ENCODE measurements at places on chromosomes 11 and 22.

DNA sequence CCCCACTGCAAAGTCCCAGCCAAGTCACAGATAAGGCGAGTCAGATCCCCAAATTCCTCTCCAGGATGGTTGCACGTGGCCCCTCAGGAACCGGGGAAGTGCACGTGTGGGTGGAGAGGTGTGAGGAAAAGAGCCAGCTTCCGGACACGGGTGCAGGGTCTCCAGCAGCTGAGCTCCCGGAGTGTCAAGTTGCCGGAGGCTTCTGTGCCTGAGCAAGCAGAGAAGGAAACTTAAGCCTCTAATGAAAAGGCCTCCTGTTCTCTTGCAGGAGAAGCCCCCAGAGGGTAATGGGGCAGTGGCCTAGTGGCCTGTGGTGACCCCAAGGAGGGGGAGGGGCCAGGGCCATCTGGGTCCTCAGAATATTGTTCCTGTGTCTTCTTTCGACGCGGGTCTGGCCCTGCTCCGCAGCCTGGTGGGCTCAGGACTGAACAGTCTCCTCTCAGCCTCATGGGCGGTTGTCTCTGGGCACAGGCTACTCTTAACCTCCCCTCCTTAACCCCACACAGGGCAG, 147.9 kb downstream of the FEZ1 start:
- no peak for DNase-seq

- DNase-seq = no peak
These were observed 19.1 kb downstream of the MGAT3 start for GRCh38 chr22:39475902-39476301.

- DNase-seq = no peak
These were observed 1.7 kb downstream of the SMTN start for GRCh38 chr22:31082606-31083376.

- no peak for DNase-seq
These were observed 2.9 kb downstream of the TST start for GRCh38 chr22:37016134-37016910.

DNA sequence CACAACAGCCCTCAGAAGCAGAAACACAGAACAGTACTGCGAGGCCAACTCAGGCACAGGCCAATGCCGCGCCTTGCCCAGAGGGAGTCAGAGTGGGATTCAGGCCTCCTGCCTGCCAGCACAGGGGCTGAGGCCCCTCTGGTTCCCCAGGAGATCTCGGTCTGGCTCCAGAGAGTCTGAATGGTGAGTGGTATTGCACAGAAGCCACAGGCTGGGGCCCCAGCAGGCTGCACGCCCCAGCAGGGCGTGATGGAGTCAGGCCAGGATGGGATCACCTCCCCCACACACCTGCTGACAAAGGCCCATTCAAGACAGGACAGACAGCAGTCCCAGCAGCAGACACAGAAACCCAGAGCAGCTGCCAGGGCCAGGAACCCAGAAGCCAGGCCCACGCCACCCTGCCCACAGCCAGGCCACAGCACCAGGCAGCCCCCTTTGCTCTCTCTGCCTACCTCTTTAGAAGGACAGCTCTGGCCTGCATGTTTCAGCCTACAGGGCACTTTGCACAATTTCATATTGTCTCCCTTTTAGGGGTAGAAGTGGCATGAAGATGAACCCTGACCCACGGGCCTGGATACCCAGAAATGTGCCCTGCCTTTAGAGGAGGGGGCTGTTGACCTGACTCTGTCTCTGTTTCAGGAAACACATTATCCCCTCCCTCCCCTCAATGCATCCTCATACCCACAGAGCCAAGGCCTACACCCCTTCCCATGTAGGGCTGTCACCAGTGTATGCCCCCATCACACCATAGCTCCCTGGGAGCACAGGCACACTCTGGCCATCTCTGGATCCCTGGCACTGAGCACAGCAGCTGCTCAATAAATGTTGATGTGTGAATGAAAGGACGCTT, 6.1 kb downstream of the FXYD6 start:
- no peak for DNase-seq

DNA sequence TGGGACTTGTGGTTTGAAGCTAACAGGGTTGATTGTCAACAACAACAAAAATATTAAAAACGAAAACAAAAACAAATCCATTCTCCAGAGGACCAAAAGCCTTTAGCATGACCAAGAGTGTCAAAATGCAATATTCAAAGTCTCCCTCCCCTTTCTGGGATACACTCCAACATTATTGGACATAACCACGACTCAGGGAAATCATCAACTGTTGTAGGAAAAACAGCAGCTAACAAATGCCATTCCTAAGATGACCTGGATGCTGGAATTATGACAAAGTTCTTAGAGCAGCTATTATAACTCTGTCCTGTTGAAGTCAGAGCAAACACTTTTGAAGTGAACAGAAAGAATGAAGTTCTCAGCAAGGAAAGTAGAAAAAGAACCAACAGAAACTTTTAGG, 143.0 kb downstream of the TMEM135 start:
- DNase-seq = no peak

DNA sequence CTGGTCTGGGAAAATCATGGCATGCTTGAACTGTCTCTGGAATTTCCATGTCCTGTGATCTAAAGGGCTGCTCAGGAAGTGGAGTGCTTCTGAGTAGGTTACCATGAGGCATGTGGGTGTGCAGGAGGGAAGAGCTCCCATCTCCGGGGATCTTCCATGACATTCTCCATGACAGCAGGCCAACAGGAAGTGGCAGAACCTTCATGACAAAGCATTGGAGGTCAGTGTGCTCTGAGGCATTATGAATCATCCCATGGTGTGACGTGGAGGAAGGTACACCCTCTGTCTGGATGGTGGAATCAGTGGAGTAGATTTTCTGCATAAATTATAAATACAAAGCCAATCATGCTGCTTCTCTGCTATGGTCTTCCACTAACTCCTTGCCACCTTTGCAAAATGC, 139.6 kb upstream of the E2F8 start:
- no peak for DNase-seq

GRCh38 chr11:121520243-121521144, 67.7 kb upstream of the SORL1-AS1 start:
- DNase-seq = no peak

DNA sequence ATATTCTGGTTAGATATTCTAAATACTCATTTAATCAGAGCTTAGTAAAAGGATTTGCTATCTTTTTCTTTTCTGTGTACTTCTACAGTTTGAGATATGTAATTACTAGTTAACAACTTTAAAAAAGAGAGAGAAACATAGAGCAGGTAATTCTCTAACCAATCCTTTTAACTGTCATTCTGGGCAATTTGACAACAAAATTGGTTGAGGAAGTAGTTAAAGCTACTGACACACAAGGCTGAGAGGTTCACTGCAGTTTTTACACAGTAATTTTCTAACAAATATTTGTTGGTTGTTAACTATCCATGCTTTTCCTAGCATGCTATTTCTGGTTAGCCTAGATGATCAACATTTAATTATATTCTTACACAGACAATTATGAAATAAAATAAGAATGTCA, 3.6 kb downstream of the SOX6 start:
- DNase-seq = no peak

DNA sequence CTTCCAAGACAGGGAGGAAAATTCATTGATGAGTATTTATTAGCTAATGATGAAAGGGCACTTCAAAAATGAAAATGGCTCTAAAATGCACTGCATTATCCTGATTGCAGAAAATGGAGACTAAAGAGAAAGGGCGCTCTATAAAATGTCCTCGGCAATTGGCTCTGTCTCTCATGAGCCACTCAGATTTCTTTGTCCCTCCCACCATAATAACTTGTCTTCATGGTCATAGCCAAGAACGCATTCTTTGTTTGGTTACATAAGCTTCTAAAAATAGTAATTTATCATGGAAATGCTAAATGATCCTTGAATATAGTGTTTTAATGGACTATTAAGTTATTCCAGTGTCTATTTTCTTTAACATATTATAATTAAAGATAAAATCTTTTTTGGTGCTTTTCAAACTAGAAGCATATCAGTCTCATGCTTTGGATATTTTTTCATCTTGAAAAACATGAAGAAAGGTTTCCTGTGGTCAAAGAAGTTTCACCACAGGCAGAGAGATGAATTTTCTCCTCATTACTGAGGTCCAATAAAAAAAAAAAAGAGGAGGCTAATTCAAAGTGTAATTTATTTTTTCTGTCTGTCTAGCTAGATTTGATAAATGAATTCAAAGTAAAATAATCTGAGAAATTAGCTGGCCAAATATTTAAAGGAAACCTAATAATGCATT, 238.1 kb upstream of the BLID start:
- no peak for DNase-seq

- DNase-seq = no peak
These were observed 122.3 kb downstream of the SPATA19 start for GRCh38 chr11:133723056-133723455.

DNA sequence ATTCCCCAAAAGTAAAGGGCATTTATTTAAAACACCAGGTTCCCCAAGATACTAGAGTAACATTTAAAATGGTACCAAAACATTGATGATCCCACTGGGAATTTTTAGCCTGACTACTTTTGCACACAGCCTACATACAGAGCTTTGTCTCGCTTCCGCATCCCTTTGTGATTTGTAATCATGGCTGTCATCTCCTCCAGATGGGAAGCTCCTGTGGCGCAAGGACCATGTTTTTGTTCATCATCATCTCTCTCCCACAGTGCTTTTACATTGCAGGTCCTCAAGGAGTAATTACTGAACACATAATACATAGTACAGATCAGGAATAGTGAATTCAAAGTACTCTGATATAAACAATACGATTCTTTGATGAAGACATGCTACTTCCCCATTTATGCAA, 231.2 kb upstream of the MTNR1B start:
- no peak for DNase-seq

DNA sequence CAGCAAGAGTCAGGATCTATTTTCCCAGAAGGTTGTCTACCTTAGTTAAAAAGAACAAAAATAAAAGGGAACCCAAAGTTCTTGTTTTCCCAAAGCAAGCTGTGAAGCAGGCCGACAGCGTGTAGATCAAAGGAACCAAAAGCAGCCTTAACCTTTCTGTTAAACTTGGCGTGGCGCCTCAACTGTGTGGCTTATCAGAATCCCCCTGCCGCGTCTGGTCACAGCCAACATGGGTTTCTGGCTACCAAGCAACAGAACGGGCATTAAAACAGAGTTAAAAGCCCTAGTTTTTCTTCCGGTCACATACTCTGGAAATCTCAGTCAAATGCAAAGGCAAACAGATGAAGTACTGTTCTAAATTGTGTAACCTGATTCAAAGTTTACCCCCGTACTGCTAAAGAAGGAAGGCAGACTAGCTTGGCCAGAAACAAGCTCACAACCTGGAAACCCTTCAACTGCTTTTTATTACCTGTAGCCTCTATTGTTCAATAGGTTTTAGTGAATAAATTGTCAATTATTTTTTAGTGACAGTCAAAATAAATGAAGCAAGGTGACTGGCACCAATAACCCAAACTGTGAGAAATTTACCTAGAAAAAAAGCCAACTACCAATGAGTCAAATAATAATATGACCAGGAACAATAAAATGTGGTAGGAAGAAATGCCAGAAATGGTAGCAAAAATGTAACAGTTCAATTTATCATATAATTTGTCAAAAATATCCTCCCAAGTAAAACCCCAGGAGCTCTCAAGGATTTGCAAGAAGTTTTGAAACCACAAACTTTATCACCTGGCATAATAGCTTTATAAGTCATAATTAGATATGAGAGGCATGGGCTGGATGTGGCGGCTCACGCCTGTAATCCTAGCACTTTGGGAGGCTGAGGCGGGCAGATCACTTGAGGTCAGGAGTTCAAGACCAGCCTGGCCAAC, 21.4 kb downstream of the CHKA start:
- DNase-seq = no peak

DNA sequence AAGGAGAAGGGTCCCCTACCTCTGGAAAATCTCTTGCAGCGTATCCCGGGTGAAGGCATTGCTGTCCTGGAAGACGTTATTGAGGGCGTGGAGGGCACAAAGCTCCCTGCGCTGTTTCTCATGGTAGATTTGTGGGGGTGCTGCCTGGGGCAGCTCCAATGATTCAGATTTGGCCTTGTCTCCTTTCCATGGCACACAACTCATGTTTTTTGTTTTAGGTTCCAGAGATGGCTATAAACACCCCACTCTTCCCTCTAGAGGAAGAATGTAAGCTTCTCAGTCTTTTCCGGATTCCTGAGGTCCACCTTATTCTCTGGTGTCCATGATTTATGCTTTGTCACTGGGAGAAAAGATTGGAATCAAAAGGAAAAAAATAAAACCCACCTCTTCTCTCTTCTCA, 959 bp downstream of the JOSD1 start:
- DNase-seq = no peak

DNA sequence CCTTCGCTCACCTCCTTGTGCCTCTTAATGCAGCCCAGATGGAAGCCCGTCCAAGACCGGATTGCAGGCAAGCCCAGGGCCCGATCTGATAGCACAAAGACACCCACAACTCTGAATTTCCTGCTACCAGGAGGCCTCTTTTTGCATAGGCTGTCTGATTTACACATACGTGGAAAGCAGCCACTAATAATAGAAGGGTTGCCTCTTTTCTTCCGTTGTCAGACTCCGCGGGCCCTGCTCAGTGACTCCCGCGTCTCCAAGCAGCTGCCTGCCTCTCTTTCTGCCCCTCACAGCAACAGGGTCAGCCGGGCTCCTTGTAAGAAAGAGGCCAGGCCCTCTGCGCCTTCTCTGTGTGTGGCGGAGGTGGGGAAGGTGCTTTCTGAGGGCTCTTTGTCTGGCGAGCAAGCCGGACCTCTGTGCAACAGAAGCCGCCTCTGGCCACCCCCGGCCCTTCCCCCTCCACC, 26.7 kb downstream of the FLI1 start:
- DNase-seq = peak; percentile 85

DNA sequence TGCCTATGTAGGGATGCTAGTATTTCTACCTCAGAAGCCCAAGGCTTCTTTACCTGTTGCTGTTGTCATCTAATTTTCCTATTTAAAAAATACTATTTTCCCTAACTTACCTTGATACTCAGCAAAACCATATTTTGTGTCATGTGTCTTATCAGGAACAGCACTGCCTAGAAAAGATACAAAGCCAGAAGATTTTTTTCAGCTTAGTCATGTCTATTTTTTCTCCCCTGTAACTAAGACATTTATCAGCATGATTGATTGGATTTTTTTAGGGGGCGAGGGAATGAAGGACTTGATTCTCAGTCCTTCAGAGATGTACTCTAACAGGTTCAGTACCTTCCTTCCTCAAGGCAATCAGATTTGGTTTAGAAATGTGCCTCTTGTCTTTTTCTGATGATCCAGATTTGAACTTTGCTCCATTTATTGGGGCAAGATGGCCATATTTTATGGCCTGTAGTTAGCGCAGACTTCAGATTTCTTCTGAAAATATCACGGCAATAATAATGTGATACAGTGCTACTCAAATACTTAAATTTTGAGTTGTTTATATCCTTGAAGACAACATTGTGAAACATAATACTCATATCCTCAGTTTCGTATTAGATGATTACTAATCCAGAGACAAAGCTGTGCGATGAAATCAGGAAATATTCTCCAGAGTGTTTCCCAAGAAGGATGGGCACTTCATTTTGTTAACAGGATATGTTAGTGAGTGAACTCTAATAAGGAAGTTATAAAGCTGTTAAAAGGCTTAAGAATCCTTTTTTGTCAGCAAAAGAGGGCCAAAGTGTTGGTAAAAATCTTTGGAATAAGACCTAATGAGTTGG, 3.8 kb upstream of the PIK3IP1 start:
- no peak for DNase-seq

DNA sequence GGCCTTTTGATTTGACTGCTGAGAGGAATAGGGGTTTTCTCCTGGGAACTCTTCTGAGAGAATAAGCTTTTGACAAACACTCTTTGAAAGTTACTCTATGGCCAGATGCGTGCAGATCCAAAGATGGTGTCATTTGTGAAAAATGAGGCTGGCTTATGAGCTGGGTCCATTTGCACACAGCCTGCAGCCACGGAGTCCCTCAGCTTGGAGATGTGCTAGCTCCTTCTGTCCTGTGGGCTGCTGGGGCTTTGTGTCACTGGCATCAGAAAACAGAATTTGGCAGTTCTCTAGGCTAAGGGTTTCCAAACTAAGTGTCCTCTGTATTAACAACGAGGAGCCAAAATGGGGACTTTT, 702.4 kb downstream of the NTM start:
- DNase-seq = no peak
